ENCODE measurements at places on chromosomes 4 and X.

DNA sequence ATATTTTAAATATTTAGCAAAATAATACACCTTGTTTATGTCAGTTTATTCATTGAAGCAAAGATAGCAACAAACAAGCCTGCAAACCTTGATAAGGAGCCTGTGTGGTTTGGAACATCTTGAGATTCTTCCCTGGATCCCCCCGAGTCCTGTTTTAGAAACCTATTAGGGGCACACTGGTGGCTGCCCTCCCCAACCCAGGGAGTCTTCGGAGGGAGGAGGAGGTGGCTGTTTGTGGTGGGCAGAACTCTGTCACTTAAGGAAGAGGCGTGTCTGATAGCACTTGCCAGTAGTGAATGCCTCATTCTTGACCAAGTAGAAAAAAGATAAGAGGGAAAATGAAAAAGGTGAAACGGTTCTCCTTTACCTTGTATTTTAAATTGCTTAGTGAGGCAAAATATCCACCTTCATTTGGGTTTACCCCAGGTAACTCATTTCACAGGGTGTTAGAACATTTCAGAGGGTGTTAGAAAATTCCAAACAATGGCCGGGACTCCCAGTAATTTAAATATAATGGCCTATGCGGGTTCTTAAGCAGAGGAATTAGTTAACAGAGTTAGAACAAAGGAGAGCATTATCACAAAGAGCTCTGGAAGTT is 10.4 kb downstream of the KIT start:
- no peak for DNase-seq

DNA sequence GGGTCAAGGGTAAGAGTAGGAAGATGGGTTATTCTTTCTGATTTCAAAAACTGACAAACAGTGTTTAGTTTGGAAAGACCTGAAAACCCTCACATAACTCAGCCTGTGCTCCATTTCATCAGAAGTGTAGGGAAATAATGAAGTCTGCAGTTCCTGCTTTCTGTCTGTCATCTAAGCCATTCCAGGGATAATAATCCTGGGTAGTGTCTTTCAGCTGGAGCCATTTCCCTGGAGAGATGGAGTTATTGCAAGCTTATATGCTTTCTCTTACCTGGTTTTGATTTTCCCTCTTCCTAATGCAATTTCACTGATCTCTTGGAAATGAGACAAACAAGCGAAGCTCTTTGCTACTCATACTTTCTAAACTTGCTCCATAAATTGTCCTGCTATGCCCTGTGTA is 824.8 kb upstream of the LCORL start:
- no peak for DNase-seq

DNA sequence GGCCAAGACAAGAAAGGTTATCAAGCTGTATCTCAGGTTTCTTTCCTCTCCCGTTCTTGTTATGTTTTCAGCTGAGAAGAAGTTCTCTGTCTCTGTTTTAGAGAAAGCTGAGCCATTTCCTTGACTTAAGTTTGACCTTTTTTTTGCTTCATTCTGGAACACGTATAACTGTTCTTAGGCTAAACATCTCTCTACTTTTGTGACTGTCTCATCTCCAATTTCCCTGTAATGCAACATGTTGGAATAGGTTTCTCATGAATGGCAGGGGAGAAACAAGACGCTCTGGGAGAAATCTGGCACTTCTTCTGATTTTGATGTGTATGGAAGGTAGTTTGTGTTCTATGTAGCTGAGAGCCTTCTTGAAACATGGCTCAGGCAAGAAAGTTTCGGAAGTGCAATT is 36.2 kb upstream of the SFRP2 start:
- no peak for DNase-seq

DNA sequence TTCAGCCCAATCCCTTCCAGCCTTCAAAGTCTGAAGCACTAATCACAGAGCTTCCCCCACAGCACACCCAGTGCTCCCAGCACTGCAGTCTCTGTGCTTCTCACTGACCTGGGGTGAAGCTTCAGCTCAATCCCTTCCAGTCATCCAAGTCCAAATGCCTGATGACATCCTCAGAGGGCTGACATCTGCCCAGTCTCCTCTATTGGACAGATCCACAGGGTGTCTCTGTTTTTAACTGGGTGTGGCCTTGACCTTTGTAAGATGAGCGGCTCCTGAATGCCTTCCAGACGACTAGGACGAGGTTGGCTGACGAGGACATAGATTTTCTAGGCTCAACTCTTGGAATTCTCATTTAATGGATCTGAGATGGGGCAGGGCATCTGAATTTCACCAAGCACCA is 7.6 kb upstream of the SLC2A9 start:
- DNase-seq: no peak

DNA sequence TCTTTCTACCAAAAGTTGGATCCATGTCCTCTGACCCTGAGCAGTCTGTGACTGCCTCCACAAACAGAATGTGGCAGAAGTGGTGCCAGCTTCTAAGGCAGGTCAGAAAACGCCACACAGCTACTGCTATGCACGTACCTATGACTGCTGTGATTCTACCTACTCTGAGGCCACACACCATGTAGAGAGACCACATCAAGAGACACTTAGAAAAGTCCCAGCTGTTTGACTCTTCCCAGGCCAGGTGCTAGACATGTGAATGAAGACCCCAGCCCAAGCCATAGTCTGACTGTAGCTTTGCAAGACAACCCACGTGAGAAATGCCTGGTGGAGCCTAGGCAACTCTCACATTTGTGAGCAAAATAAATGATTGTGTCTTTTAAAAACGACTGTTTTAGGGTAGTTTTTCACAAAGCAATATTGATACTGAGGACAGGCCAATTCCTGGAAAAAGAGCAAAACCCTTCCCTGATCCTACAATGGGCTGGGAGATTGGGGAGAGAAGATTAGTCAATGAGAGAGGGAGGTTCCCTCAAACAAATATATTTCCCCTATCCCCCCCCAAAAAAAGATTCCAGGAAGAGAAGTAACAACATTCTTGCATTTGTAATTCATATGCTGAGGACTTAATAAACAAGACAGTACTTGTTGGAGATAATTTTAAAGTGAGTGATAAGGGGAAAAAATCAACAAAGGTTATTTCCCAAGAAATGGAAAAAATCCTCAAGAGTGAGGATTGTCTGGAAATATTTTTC is 33.3 kb downstream of the FRYL start:
- no peak for DNase-seq

GRCh38 chr4:154120690-154121345 is 331.9 kb upstream of the SFRP2 start:
- DNase-seq: no peak
